ENCODE measurements at places on chromosomes 11 and 22. TPM values are rescaled to one million over a fixed set of nuclear protein-coding genes. Genes with fewer than 3 reads are reported as not detected.

DNA sequence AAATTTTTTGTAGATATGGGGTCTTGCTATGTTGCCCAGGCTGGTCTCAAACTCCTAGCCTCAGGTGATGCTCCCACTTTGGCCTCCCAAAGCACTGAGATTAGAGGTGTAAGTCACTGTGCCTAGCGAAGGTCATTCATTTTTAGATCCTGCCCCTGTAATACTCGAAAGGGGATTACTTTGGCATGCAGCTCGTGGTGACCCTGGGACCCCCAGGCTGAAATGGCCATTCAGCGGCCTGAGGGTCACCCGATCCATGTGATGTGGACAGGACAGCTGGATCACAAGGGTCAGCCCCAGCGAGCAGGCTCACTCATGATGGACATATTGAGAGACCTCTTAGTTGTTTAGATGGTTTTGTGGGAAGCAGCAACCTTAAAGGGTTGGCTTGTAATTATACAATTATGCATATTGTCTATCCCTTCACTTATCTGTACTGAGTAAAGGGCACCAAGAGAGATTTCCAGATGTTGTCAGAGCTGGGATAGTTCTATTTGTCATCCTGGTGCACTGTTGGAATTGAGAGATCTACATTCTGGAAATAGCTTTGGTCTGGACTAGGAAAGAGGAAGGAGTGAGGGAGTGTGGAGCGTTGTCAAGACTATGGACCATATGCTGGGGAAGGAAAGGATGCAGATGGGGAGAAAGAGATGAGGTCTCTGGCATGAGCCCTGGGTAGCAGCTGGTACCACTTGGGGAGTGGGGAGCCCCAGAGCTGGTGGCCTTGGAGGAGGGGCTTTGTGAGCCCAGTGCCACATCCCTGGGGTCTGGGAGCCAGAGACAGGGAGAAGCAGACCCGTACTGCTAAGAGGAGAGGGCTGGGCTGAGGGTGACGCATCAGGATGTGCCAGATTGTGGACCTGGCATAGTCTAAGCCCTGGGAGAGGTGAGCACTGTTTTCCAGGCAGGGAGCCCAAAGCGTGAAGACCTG lies 15.5 kb downstream of the RHBDD3 start:
- DNase-seq: no peak

- DNase-seq: no peak
These were observed 100.6 kb upstream of the ARHGAP42 start for GRCh38 chr11:100586361-100587101.

- no peak for DNase-seq
These were observed 128.3 kb downstream of the APIP start for GRCh38 chr11:34787895-34788294.

DNA sequence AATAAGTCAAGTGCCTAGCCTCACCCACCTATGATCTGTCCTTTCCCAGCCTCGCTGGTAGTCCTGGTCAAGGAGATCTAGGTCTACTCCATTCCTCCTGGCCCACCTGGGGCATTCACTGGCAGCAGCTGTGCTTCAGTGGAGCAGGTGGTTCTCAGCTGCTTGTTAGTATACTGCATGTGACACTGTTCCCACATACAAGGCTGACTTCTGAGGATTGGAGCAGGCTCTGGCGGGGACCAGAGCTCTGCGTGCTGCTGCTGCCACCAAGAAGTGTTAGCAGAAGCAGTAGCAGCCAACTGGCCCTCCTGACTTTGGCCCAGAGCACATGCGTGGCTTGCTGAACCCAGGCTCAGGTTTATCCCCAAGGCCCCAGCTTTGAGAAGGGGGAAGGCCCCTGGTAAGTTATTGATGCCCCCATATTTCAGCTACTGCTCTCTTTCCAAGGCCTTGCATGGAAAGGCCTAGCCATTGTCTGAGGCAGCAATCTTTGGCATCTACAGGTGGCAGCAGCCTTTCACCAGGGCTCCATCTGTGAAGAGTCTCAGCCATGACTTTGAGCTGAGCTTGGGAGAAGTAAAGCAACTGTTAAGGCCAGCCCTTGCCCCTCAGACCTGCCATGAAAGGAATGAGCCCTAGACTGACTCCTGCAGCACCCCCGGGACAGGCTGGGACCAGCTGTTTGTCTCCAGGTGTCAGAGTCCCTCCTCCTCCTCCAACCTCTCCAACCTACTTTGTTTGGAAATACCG lies 26.5 kb downstream of the ARHGAP1 start:
- no peak for DNase-seq

Gene MUC5B
- total RNA-seq: 1.2 TPM

All from K562 (cell line).